ENCODE measurements at places on chromosomes 6 and 20. TPM values are rescaled to one million over a fixed set of nuclear protein-coding genes. Genes with fewer than 3 reads are reported as not detected.

DNA sequence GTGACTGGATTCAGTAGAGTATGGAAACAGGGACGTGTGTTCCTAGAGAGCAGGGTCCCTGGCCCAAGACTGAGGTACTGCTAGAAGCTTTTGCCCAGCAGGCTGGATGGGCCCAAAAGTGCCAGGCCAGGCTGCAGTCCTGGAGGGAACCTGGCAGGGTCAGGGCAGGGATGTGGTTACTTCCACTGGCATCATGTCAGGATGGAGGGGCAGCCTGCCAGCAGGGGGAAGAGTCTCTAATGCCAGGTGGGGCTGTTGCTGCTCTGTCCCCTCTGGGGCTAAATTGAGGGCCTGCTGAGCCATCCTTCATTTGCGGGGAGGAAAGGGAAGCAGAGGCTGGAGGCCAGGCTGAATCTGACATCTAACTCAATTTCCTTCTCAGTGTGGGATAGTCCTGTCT is 17.2 kb downstream of the ZDHHC14 start:
- no peaks in the 10 kb centered on the region for H3K36me3 ChIP-seq
- H3K4me3 ChIP-seq: no peak overlapping the region
- DNase-seq: no peak
- no peaks in the 10 kb centered on the region for H3K4me1 ChIP-seq
- no peak overlapping the region for H3K27ac ChIP-seq

- H3K4me1 ChIP-seq: peaks cover 7% of the 10 kb centered on the region
- H3K36me3 ChIP-seq: no peaks in the 10 kb centered on the region
- DNase-seq: no peak
- H3K27ac ChIP-seq: no peak overlapping the region
- H3K27me3 ChIP-seq: peaks cover 6% of the 10 kb centered on the region
- no peak overlapping the region for H3K4me3 ChIP-seq
Observed at GRCh38 chr6:87932361-87932760, 115.3 kb upstream of the SPACA1 start.

The KIFC1 gene
- total RNA-seq: 4.2 TPM

DNA sequence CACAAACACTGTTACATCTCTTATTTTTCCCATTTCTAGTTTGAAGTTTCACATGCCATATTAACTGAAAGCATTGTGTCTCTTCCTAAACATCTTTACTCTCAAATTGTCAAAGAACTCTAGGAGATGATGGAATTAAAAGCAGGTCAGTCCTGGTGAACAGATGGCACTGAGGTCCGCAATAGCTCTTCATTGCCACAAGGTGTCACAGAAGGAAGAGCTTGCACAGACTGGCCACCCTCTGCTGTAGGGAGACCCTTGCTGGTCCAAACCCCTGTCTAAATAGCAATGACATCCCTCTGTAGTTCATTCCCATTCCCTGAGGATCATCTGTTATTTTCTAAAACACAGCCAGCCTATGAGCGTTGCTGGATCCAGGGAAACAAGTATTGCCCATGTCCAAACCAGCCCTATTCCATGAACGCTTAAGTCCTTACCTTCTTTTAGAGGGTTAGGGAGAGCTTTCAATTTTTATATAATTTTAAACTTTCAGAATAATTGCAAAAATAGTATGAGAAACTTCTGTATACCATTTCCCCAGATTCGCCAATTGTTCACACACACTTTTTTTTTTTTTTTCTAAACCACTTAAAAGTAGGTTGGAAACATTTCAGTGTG is 10.1 kb upstream of the HDAC2 start:
- no peaks in the 10 kb centered on the region for H3K36me3 ChIP-seq
- peaks cover 4% of the 10 kb centered on the region for H3K4me1 ChIP-seq
- H3K27ac ChIP-seq: no peak overlapping the region
- no peaks in the 10 kb centered on the region for H3K27me3 ChIP-seq

GRCh38 chr20:52843425-52843824 is 128.7 kb upstream of the TSHZ2 start:
- DNase-seq: no peak
- no peak overlapping the region for H3K4me3 ChIP-seq
- no peaks in the 10 kb centered on the region for H3K36me3 ChIP-seq
- H3K4me1 ChIP-seq: no peaks in the 10 kb centered on the region

DNA sequence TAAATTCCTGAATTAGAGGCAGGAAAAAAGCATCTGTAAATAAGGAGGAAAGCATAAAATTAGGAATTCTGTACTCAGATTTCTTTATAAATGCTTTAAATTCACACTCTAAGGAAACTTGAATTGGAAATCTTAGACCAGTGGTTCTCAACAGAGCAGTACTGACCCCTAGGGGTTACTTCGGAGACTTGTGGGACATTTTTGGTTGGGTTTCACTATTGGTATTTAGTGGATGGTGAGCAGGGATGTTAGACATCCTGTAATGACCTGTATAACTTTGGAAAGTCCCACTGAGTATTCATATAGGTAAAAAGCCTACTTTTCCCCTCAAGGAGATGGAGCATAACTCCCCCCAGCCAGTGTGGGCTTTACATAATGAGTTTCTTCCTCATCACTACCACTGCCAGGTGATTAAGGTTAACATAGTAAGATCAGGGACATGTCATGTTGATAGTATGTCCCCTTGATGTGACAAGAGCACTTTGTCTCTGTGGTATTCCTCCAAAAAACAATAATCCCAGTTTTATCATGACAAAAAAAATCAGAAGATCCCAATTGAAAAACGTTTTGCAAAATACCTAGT is 31.0 kb downstream of the GLO1 start:
- no peaks in the 10 kb centered on the region for H3K27me3 ChIP-seq
- H3K27ac ChIP-seq: no peak overlapping the region
- no peaks in the 10 kb centered on the region for H3K4me1 ChIP-seq
- peak; percentile 29 for DNase-seq

DNA sequence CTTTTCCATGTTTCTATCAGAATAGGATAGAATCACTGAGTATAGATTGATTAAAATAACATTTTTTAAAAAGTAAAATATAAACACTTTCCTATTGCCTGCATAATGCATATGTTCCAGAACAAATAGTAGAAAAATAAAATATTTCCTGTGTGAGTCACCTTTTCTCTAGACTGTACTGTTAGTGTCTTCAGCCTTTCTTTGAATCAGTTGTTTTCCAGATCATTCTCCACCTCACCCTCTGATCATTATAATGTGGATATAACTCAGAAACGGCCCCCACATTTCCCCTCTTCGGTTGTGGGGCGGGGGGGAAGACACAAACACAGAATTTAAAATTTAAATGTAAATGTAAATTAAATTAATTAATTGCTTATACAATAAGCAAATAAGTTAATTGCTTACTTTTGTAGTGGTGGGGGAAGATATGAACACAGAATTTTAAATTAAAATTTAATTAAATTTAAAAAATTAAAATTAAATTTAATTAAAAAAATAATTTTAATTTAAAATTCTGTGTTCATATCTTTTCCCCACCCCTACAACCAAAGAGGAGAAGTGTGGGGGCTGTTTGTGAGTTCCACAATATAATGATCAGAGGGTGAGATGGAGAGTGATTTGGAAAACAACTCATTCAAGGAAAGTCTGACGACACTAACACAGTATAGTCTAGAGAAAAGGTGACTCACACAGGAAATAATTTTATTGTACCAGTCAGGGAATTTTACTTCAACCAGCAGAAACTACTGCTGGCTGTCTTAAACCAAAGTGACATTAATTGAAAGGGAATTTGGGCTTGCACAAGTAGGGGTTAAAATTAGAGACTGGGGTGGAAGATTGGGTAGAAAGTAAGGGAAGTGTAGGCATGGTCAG is 37.1 kb upstream of the PROKR2 start:
- H3K27me3 ChIP-seq: no peaks in the 10 kb centered on the region
- H3K4me3 ChIP-seq: no peak overlapping the region
- DNase-seq: peak; percentile 52
- peaks cover 3% of the 10 kb centered on the region for H3K4me1 ChIP-seq

The MTO1 gene
- 17.6 TPM for total RNA-seq

The OARD1 gene
- total RNA-seq: 10.6 TPM

The PLCB4 gene
- total RNA-seq: 38.9 TPM
